ENCODE measurements at places on chromosomes 2 and 18.

DNA sequence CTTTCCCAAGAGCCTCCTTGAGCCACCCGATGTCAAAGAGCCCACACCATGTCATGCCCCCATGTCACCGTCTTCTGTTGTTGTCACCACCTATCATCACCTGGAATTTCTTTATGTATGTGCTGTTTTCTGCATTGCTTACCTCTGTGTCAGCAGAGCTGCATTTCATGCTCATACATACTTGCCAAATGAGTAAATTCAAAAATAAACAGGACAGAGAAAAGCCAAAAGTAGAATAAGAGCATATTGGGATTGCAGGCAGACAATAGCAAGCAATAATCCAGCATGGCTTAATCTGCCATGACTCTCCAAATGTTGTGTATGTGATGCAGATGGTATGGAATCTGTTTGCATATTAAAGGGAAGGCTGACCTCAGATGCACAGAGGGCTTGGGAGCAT is 15.3 kb upstream of the RGPD4 start:
- no peak for DNase-seq

DNA sequence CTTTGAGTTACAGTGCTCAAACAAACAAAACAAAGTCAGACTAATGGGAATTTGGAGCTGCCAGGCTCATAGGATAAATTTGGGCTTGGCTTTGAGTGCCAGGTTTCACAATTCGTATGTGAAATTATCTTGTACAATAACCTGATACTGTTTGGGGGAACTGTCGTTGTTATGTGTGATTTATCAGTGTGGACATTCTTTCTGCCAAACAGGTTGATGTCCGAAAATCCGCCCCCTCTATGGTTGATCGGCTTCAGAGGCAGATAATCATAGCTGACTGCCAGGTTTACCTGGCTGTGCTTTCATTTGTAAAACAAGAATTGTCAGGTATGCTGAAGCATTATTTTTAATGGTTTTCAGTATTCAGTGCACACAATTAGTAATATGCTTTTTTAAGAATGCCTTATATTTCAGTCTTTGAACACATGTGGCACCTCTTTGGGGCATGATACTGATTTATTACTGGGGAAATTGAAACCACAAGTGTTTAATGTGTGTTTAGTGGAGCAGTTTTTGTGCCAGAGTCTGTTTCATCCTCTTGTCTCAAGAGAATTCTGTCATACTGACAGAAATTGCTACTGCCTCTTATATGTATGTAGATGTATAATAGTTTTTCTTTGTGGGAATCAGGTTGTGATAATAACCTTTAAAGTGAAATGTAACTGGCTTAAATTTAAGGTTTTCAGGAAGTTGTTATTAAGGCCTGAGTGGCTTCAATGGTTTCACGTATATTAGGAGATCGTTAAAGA is 54.6 kb downstream of the TTC39C start:
- DNase-seq = peak; percentile 15

- DNase-seq = peak; percentile 25
These were observed 22.0 kb downstream of the KATNAL2 start for GRCh38 chr18:46939337-46939963.

DNA sequence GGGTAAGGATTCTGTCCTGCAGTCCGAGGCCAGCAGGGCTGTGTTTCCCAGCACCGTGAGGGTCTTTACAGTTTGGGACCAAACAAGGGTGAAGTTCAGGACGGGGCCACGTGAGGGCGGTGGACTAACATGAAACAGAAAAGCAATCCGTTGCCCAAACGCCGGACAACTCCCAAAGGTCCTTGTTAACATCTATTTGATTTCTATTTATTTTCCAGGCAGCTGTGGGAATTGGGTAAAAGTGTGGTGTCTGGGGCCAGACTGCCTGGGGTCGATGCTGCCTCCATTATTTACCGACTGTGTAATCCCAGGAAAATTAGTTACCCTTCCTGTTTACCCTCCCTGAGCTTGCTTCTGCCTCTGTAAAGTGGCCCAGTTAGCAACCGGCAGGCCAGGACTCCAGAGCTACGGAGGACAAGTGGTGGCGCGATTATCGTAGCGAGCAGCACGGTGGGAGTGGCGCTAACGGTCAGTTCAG is 66.3 kb upstream of the TCF7L1 start:
- peak; percentile 75 for DNase-seq

GRCh38 chr2:9336241-9336575 is 87.1 kb downstream of the ITGB1BP1 start:
- DNase-seq = peak; percentile 7

DNA sequence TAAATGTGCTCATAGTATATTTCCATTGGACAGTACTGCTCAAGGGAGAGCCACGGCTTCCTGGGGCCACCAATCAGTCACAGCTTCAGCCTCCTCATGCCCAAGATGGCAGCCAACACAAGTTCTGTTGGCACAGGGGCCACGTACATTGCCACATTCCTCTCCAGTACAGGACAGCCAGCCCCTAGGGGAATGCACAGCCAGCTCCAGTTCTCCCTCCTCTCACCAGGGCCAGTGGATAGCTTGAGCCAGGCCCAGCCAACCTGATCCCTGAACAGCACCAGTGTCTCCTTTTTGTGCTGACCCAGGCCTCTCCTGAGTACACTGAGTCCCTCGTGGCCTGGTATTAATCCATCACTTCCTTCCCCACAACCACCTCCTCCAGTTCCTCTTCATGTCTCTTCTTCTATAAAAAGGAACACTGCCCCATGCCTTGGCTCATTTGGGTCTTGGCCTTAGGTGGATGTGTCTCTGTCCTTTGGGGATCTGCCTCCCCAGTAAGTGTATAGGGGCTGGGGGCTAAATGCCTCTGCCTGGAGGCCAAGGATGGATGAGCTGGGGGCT is 168.7 kb downstream of the TNS1 start:
- DNase-seq = no peak

GRCh38 chr18:22550366-22550765 is 132.7 kb upstream of the CTAGE1 start:
- peak; percentile 10 for DNase-seq

DNA sequence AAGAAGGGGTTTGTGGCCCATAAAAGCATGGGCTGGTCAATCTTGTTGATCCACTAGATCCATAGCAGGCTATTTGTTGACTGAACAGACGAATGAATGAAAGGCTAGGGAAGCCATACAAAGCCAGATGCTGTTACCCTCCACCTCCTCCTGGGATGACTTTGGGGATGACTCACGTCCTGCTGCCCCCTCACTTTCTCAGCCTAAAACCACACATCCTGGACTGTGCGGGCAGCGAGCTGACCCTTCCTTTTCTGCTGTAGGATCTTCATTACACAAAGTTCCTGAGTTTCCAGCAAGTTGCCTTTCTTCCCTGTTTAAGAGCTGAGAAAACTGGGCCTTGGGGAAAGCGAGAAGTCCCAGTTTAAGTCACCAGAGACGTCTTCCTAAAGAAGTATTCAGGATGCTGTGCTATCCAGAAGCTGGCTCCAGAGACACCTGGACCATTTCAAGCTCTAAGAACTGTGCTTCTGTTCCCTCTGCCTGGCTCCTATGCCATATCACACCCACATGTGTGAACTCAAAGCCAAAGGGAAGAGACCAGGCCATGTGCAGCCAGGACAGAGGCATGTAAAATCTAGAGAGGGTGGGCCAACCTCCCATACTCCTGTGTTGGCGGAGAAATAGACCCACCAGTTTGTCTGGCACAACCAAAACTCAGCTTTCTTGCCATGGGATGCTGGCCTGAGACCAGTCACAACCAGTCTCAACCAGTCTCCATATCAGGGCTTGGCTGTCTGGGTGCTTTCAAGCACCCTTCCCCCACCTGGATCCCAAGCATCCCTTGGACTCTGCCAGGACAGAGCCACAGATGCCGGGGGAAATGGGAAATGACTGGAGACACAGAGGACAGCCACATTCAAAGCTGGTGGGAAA is 4.7 kb upstream of the SLC20A1 start:
- DNase-seq = peak; percentile 84

DNA sequence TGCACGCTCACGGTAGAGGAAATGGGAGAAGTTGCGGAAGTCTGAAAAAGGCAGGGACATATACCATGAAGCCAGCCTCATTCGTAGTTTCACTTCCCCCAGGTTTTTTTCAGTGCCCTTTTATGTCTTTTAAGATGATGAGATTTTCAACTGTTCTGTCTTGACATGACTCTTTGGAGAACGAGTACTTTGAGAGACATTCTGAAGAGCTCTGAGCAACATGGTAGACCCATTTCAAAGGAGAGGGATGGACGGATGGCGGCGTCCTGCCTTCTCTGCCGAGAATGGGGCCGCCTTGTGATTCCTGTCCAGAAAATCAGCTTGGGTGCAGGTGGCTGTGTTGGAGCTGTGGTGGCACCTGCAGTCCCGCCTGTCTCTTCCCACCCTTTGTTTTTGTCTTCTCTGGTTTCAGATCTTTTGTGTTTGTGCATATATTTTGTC is 41.7 kb downstream of the SH3BP4 start:
- DNase-seq = no peak

GRCh38 chr2:18117592-18117991 is 239.1 kb downstream of the KCNS3 start:
- DNase-seq = peak; percentile 41

DNA sequence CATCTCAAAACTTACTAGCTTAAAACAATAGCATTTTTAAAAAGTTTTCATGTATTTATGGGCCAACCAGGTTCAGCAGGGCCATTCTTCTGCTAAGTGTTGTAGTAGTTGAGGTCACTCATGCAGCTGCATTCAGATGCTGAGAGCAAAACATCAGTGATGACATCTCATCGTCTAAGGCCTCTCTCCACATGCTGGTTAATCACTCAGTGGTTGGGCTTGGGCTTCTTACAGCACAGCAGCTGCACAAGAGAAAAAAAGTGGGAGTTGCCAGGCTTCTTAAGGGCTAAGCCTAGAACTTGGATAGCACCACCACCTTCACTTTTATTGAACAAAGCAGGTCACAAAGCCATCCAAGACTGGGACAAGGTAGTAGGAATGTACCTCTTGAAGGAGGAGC is 190.3 kb downstream of the IRS1 start:
- peak; percentile 88 for DNase-seq

- peak; percentile 31 for DNase-seq
These were observed 23.6 kb downstream of the SUCLG1 start for GRCh38 chr2:84435345-84436025.

- DNase-seq = no peak
These were observed 68.1 kb upstream of the ITPRID2 start for GRCh38 chr2:181823405-181823804.

DNA sequence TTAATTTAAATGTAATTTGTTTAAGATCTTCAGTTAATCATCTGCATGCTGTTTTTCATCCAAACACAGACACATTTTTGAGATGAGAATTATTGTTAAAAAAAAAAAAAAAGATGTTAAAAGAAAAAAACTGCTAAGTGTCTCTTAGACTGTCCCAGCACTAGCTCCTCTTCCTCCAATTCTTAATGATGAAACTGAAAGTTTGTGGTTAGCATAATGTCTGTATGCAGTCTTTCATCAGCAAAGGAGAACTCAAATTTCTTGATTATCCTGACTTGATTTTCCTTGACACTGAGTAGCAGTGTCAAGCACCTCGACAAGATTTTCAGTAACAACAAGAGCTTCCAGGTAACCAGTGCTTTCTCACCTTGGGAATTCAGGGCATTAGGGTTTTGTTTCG is 274.4 kb downstream of the LRRTM1 start:
- no peak for DNase-seq

- DNase-seq = no peak
These were observed 89.3 kb downstream of the ACVR1 start for GRCh38 chr2:157786663-157787363.

GRCh38 chr2:13067508-13067907 is 350.8 kb downstream of the TRIB2 start:
- no peak for DNase-seq

DNA sequence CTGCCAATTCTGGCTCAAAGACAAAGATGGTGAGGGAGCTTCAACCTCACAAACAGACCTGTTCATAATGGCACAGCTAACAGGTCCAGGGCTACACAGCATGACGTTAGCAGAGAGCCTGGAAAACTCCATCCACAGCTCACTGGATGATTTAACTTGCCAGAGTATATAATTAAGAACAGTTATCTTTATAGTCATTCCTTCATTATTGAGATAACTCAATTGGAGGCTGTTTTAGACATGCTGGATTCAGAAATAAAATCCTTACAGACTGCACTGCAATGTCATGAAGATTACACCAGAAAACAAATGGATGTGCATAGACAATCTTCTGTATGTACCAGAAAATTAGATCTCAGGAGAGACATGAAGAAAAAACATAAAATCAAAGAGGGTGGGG is 55.1 kb upstream of the LYPD1 start:
- no peak for DNase-seq

DNA sequence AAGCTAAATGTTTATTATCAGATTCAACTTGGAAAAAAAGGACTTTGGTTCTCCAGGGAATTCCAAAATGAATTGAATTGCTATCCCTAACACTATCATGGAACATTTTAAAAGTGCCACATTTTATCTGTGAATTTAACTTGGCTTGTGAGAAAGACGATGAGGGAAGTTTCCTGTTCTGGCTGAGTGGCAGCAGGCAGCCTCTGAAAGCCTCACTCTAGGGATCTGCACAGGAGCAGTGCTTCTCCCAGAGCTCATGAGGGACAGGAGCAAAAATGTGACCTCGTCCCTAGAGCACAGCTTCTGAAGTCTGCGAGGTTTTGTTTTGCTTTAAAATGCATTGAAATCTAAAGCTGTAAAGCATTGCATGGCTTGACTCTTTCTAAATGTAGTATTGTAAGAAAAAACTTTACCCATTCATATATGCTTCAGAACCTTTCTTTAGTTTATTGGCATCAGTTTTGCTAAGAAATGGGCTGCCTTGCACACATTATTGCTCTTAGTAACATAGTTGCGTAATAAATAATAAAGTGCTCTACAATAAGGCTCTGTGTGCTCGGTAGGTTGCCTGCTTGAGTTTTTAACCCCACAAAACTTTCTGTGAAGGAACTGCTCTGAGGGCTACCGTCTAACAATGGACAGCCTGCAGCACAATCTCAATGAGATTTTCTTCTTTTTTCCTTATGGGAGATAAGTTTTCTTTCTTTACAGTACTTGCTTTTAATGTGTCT is 136.2 kb upstream of the CDCA7 start:
- no peak for DNase-seq

DNA sequence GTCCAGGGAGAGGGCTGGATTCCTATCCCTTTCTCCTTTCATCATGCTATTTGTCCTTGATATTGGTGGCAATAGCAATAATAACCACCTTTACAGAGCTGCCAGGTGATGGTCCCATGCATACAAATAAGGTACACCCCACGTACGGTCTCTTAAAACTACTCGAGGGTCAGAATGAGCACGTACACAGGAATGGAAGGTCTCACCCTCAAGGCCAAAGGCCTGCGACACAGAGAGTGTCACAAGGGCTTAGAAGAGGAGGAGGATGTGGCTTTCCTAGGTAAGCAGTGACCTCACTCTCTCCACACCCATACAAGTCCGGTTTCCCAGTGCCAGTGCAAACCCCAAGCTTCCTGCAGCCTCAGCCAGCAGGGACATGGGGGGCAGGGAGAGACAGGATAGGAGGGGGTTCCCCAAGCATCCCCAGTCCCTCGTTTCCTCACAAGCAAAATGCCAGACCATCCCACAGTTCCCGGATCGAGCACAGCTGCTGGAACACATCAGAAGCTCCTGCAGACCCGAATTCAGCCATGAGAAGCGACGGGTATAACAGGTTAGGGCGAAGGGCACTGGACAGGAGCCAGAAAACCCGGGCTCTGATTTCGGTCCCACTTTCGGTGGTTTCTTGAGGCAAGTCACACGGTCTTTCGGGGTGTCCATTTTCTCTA is 49.2 kb downstream of the PLB1 start:
- DNase-seq = no peak

GRCh38 chr2:238649936-238650518 is 197.9 kb upstream of the TWIST2 start:
- no peak for DNase-seq

GRCh38 chr2:134070281-134070741 is 183.6 kb upstream of the MGAT5 start:
- no peak for DNase-seq

All from fibroblast of skin of right quadriceps (primary cell).